HT1080 (cell line): ENCODE measurements at places on chromosomes 6 and 20.

GRCh38 chr6:53568776-53569616 is 24.1 kb upstream of the GCLC start:
- no peak for DNase-seq

DNA sequence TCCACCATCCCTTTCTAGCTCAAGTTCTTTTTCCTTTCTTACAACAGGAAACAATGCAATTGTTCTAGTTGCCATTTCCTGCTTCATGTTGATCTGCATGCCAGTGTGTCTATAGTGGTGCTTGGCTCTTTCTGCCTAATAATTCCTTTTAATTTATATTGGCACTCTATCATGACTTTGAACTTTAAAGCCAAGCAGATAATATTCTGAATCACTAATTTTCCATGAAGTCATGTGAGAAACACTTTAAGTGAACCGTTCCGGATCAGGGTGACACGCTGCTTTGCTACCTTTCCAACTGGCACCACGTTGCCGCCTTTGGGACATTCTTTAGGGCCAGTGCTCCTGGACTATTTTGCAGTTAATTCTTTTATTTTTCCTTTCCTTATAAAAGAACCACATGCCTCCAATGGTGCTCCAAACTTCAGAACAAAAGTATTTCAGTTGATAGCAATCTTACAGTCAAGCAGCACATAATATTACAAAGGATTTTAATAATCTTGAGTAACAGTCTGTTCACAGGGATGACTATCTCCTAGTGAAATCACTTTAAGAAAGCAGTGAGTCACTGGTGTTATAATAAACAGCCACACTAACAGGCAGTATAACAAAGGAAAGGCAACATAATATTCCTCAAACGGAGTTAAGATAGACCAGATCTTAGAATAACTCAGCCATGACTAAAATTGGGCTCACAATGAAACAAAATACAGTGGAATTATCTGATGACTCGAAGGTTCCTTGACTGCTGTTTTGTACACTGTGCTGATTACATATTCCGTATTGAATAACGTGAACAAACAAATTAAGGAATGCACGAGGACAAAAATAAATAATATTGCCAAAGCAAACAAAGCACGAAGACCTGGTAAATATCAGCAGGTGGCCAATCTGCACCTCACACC is 19.0 kb upstream of the BLOC1S5 start:
- DNase-seq: peak; percentile 89

DNA sequence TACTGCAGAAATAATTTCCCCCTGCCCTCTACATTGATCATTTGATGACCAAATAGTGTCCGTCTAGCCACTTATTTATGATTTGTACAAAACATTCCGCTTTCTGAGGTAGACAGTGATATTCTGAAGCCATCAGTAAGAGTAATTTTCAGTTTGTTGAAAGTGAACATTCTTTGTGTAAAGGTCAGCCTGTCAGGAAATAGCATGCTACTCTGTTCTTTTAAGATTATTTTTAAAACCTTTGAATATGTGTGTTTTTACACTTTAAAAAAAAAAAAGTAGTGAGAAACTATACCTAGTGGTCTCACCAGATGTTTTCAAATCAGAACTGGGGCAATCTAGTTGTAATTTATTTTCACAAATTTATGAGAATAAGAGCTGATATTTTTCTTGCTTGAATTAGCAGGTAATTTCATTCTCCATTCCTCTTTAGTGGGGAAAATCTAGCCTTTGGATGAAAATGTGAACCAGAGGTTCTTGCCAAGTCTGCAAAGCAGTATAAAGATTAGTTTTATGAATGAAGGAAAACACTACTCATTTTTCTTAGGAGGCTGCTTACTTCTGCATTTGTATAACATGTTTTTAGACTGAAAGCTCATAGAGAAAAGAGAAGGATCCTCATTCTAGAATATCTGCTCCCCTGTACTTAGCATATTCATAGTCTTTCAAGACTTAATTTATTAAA is 12.1 kb upstream of the REV3L start:
- no peak for DNase-seq

DNA sequence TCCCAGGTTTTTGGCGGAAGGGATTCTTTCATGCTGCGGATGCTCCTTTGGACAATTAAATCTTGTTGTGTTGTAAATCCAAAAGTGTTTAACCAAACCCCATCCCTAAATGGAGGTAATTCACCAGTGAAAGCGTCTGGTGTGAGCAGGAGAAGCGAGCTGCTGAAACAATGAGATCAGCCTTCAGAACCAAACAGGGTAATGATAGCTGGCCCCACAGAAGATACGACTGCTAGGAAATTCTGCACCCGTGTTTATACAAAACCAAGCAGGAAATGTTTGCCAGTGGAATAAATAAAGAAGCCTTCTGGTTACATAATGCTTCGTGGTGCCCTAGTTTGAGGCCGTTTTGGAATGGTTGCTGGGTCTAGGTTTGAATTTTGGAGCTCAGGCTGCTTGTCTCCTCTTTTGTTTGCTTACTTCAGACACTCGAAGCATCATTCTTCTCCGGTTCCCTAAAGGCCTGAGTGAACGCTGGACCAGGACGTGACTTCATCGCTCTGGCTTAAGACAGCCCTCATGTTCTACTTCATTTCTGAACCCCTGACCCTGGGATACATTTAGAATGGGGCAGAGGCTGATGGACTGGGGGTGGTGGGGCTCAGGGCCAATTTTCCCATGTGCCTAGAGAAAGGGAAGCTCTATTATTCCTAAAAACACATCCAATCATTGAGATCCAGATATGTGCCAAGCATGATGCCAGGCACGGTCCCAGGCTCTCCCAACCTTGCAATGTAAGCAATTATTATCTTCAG is 61.6 kb upstream of the JAG1 start:
- DNase-seq: no peak

DNA sequence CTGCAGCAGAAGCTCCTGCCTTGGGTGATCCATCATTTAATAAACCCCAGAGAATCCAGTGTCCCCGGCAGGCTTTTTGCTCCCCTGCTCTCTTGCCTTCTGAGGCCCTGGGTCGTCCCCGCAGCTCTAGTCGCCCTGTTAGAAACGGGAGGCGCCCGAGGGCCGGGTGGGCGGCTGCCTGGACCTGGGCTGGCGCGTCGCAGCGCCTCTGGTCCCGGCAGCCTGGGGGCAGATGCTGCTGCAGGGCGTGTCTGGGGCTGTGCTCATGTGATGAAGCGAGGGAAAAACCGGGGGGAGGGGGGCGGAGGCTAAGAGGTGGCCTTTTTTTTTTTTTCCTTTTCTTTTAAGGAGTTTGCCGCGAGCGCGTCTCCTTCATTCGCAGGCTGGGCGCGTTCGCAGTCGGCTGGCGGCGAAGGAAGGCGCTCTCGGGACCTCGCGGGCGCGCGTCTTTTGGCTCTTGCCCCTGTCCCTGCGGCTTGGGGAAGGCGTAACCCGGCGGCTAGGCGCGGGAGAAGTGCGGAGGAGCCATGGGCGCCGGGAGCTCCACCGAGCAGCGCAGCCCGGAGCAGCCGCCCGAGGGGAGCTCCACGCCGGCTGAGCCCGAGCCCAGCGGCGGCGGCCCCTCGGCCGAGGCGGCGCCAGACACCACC is 394 bp downstream of the AKAP12 start:
- peak; percentile 66 for DNase-seq

GRCh38 chr6:130178692-130179091 is 44.1 kb downstream of the SAMD3 start:
- DNase-seq: peak; percentile 96

DNA sequence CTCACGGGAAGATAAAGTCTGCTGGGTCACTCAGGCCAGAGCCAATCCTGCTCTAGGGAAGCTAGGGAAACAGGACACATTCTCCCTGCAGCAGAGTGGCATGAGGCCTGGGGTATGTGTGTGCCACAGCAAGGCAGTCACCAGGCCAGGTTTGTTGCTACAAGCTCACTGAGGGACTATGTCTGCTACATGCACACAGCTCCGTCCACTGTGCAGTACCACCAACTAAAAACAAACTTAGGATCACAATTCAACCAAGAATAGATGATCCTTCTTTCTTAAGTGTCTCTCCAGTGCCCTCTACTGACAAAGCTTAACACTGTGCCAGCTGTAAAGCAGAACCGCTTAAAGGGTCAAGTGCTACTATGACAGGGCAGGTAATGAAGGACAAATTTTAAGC is 192.5 kb downstream of the PTPRK start:
- peak; percentile 28 for DNase-seq

DNA sequence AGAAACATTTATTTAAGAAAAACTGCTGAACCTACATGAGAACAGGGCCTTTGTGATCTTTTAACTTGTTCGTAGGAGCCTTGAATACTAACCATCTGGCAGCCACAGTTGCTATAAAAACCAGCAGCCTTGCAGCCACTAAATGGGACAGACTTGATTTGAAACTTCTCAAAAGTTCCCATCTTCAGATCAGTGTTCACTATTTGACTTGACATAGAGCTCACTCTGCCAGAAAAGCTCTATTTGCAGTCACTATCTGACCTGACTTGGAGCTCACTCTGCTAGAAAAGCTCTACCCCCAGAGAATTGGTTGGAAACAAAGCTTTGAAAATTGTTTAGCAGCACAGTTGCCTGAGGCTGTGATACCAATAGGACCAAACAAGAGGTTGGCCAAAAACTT is 119.3 kb upstream of the F13A1 start:
- DNase-seq: no peak
